Activated CD8-positive, alpha-beta T cell treated with anti-CD3 and anti-CD28 coated beads, Interleukin-2, amount 10 ng/mL, durations not matched to agents 7 days and 5 days (primary cell): ENCODE measurements at places on chromosomes 7 and 10.

DNA sequence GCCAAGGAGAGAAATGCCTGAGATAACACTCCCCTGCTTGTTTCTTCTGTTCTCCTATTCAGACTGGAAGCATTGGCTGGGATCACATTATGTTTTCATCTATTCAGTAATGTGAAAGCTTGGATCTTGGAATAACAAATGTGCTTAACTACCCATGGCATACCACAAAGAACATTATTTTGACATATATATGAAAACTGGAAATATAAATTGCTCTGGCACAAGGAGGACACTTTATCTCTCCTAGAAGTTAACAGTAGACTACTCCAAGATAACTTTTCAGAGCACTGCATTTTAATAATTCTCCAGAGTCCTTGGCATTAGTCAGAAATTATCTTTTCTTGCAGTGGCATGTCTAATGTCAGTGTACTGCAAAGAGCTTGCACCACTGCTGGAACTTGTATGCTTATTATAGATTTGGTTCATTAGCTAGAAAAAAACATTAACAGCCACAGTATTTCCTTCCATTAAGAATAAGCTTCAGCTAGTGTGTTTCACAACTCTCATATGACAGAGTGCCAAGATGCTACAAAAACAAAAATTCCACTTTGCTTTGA is 169.3 kb upstream of the LRRN3 start:
- DNase-seq = no peak

DNA sequence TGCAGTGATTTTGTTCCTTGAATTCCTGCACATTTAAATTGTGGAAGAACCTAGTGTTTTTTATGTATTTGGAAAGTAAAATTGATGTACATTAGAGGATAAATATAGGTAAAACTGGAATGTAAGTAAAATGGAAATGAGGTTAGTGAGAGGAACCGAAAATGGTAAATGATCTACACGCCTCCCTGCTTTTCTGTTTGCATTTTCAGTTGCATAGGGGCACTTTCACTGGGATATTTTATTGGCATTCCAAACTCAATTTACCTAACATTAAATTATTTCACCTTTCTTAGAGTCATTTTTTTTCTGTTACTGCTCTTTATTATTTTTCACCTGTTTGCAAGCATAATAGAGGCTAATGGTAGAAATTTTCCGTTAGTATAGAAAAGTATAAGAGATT is 8.0 kb downstream of the CDK13 start:
- no peak for DNase-seq

GRCh38 chr10:119431034-119431772 is 111.3 kb downstream of the RGS10 start:
- DNase-seq = no peak

DNA sequence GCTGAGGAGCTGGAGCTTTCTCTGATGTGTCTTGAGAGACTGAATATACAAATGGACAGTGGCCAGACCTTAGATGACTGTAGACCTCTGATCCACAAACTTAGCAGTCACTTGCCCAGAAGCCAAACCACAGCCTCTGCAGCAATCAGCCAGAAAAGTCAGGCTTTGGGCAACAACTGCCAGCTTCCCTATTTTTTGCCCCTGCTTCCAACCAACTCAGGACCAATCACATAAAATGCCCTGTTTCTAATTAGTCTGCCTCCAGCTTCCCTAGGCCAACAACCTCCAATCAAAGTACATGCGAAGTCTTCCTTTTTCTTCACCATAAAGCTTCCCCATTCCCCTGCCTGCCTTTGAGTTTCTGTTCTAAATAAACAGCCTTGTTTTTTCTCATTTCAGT is 37.8 kb upstream of the CACUL1 start:
- no peak for DNase-seq

- no peak for DNase-seq
These were observed 1.4 kb upstream of the DHTKD1 start for GRCh38 chr10:12067336-12067735.

DNA sequence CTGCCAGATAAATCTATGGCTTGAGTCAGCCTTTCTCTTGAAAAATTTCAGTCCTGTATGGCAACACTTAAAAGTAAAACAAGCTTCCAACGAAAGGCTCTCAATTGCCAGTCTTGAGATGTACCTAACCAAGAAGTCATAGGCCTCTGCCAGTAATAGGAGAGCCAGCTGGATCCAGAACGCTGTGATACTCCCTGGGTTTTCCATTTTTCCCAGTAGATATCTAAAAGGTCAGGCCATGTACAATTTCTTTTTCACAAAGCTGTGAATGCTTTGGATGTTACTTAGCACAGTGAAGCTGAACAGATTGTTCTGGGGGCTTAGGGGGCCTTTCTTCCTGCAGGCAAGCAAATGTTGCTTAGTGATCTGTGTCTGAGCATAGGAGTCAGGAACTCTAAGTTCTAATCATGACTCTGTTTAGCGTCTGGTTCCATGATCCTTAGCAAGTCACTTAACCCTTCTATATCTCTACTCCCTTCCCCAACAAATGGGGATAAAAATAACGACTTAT is 86.5 kb downstream of the ARMH3 start:
- DNase-seq = no peak

DNA sequence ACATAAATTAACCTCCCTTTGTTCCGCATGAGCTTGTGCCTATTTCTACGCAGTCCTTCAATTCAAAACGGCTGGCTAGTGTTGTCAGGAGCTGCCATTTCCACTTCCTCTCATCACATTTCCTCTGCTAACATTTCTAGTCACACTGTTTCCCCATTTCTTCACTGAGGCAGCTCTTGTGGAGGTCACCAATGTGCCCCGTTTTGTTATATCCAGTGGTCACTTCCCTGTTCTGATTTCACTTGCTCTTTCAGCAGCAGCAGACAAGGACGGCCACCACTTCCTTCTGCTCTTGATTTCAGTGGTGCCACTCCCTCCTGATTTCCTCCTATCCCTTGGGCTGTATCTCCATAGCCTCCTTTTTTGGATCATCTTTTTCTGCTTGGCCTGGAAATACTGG is 64.8 kb upstream of the SEC61G start:
- DNase-seq = no peak

DNA sequence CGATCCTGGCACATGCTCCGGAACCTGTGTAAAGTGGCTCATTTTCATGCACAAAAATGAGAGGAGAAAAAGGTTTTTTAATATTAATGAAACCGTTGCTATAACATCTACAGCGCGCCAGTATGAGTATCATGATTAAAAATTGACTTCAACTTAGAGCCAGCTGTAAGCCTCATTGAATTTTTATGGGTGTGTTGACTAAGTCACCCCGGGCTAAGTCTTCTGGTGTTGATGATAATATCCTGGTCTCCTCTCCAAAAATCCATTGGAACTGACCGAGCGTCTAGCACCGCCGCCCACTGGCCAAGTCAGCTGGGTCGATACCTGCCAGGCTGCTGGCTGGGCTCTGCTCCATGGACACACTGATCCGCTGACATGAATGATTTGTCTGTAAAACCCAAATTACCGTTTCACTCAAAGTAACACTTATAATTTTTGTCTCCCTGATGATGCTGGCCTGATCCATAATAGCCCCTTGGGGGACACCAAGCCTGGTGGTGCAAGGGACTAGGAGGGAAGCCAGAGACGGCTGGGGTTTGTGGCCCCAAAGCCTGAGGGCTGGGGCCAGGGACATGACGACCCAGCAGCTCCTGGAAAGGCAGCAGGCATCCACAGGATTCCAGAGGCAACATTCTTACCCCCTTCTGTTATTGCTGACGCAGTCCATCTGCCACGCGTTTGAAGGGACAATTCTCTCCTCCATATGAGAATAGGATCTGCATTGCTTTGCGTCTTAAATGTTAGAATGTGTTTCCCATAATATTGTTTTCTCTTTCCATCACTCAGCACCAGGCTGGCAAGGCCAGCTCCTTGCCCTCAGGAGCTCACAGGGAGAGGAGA is 131.0 kb upstream of the PPP2R2D start:
- DNase-seq = no peak

- no peak for DNase-seq
These were observed 644.4 kb downstream of the GRM8 start for GRCh38 chr7:126608339-126608776.

DNA sequence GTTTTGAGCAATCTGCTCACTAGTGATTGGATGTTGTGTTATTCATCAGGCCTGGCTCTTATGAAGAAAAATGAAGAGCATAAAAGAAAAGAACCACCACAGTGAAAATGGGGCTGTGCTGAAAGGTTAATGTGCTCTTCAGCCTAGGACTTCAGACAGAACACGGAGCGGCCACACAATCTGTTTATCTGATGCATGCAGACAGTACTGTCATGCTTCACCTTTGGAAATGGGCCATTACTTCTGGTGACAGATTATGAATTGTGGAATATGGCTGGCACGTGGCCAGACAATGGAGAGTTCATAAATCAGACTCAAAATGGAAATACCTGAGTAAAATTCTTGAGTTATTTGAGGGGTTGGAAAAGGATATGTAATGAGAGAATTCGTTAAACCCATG is 86.0 kb upstream of the NOBOX start:
- DNase-seq = no peak

GRCh38 chr7:55308186-55308929 is 56.8 kb upstream of the LANCL2 start:
- DNase-seq = no peak

- DNase-seq = no peak
These were observed 16.7 kb downstream of the DLG5 start for GRCh38 chr10:77909749-77910375.

- no peak for DNase-seq
These were observed 3.9 kb upstream of the NMT2 start for GRCh38 chr10:15172306-15172840.
